Upper lobe of left lung (tissue), 6 donors: ENCODE measurements at places on chromosomes 1 and 21. TPM values are rescaled to one million over a fixed set of nuclear protein-coding genes. Genes with fewer than 3 reads are reported as not detected.

AADACL4 gene
- not detected for total RNA-seq

OVAAL gene
- not detected for total RNA-seq

KLHDC7A gene
- total RNA-seq, result 1.4 TPM

- H3K4me1 ChIP-seq, result no peaks in the 10 kb centered on the region
- no peak overlapping the region for H3K27ac ChIP-seq
- no peaks in the 10 kb centered on the region for H3K27me3 ChIP-seq
- H3K4me3 ChIP-seq, result no peak overlapping the region
- H3K36me3 ChIP-seq, result no peaks in the 10 kb centered on the region
These were observed 14.1 kb upstream of the ACTL8 start for GRCh38 chr1:17741052-17741451.
